ENCODE measurements at places on chromosomes 2 and 18.

- DNase-seq: no peak
Measured at GRCh38 chr2:138280999-138281695, 220.4 kb upstream of the SPOPL start.

- no peak for DNase-seq
Measured at GRCh38 chr18:69491576-69491975, 90.9 kb downstream of the DOK6 start.

GRCh38 chr2:172438741-172439508, 11.5 kb downstream of the ITGA6 start:
- peak; percentile 71 for DNase-seq

DNA sequence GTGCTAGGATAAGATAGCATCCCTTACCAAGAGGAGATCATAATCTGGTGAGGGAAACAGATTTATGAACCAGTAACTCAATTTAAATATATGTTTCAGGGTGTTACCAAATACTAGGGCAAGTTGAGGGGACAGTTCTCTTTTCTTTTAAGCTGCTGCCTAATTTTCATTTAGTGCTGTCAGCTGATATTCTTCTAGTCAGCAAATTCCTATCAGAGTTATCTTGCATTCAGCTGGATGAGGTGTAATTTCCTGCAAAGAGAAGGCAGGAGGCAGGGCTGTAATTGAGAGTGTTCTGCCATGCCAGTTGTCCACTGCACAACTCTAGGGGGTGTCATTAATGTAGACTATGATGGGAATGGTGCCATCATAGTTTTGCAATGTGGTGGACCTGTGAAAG, 141.3 kb upstream of the LHCGR start:
- DNase-seq: no peak

- no peak for DNase-seq
Measured at GRCh38 chr18:72409903-72410302, 134.2 kb downstream of the CBLN2 start.

DNA sequence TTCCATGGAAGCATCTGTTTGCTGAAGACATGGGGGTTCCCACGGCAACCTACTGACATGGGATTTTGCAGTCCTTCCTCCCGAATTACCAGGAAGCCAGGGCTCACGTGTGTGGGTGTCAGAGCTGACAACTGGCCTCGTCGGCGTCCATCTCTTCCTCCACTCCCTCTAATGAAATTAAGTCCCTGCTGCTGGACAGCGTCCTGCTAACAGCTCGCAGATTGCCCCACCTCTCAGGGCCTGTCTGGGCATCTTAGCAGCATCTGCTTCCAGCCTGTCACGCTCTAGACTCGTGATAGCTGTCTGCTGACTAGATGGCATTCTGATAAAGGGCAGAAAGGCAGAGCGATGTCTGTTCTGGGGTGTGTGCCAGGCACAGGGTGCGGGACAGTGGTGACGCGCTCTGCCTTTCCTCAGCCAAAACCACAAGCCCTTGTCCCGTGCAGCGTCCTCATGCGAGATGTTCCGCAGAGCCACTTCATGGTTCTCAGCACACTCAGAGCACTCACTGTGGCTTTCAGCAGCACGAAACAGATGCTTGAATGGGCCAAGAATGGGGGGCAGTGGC, 161.1 kb downstream of the ARL4C start:
- peak; percentile 72 for DNase-seq

GRCh38 chr18:13136056-13136903, 82.3 kb upstream of the LDLRAD4 start:
- no peak for DNase-seq

DNA sequence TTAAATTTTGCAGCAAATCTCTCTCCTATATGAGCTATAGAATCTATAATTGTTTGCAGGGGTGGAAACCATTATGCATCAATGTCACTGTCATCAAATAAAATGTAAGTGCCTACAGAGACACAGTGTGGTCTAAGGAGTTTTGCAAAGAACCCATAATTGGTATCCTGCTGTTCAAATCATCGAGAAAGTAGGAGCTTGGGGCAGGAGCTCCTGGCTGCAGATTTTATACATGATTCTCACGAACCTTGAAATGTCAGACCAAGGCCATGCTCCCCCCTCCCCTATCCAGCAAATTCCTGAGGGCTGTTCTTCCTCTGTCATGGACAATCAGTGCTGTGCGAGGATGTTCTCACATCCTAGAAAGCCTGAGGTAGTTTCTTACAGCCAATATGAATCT, 119.5 kb upstream of the CYRIA start:
- no peak for DNase-seq

GRCh38 chr2:53945538-53945937, 25.3 kb downstream of the PSME4 start:
- no peak for DNase-seq

DNA sequence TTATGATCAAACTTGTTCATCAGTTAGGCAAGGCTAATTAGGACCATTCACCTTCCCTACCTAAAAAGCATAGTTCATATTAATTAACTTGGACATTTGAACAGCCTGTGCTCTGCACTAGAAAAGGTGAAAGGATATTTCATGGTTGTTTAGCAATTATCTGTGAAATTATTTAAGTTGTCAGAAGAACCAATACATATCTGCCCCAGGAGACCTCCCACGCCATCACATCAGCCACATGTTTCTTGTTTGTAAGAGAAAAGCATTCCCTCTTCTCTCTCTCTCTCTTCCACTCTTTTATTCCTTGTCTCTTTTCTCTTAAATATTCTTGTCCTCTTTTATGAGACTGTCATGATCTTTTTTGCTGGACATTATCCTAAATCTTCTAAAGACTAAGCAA, 282.0 kb upstream of the RND3 start:
- DNase-seq: no peak

DNA sequence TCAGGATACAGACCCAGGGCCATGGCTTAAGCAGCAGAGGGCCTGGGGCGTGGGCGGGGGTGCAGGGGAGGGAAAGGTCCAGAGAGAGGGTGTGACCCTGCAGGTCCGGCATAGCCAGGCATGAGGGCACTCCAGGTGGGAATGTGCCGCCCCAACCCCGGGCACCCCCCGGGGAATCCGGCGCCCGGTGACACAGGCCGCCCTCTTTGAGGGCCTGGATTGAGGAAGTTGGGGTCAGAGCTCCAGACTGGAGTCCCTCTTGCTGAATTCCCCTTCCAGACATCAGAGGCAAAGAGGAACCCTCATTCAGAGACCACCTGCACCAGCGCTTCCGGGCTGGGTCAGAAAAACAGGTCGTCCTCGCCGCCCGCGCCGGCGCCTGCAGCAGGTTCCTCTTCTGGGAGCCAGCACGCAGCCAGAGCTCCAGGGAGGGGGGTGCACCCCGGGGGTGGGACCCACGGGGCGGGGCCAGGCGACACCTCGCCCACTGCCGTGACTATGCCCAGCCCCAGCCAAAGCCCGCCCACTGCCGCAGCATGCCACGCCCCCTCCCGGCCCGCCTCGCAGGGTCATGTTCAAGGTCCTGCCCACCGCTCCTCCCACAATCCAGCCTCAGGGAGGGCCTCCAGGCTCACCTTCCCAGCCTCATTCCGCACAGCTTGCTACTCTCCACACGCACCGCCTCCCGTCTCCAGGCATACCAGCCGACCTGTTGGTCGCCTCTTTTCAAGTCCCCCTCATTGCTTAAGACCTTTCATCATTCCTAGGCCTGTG, 98.3 kb upstream of the ID2 start:
- peak; percentile 19 for DNase-seq

- DNase-seq: no peak
Measured at GRCh38 chr18:64803471-64803870, 654.6 kb upstream of the LINC00305 start.

GRCh38 chr2:166867874-166868514, 20.3 kb upstream of the XIRP2 start:
- no peak for DNase-seq

GRCh38 chr2:23503682-23504081, 118.7 kb downstream of the KLHL29 start:
- no peak for DNase-seq
